ENCODE measurements at places on chromosomes 12 and 14. TPM values are rescaled to one million over a fixed set of nuclear protein-coding genes. Genes with fewer than 3 reads are reported as not detected.

P2RX2 gene
- total RNA-seq: not detected

EPS8 gene
- 132 TPM for total RNA-seq

EMC9 gene
- total RNA-seq: 20.1 TPM

RPS6KA5 gene
- 1.5 TPM for total RNA-seq

GPD1 gene
- total RNA-seq: not detected

SELPLG gene
- total RNA-seq: 0.93 TPM

DPY19L2 gene
- total RNA-seq: 9.3 TPM

POLE2 gene
- total RNA-seq: 28.6 TPM

EEF1AKMT3 gene
- 5.7 TPM for total RNA-seq

BICDL1 gene
- total RNA-seq: 1.8 TPM

NID2 gene
- 1.0 TPM for total RNA-seq

SCNN1A gene
- total RNA-seq: under 0.01 TPM

TSHR gene
- total RNA-seq: not detected

FOXG1 gene
- not detected for total RNA-seq

BCDIN3D gene
- 4.9 TPM for total RNA-seq

RAD51AP1 gene
- 13.8 TPM for total RNA-seq

NCAPD2 gene
- 66.6 TPM for total RNA-seq

TAS2R7 gene
- not detected for total RNA-seq

GUCY2C gene
- total RNA-seq: not detected

JPH4 gene
- total RNA-seq: not detected

SERPINA12 gene
- total RNA-seq: not detected

SALL2 gene
- 4.7 TPM for total RNA-seq

NKX2-1 gene
- not detected for total RNA-seq

TTC5 gene
- total RNA-seq: 19.3 TPM

GALNT8 gene
- not detected for total RNA-seq

OR2AP1 gene
- total RNA-seq: not detected

PIWIL1 gene
- not detected for total RNA-seq

PACS2 gene
- total RNA-seq: 45.4 TPM

FAM222A gene
- total RNA-seq: 3.2 TPM

TMEM117 gene
- 33.4 TPM for total RNA-seq

RSRC2 gene
- total RNA-seq: 45.2 TPM

PLEKHH1 gene
- total RNA-seq: 57.4 TPM

GLIPR1L2 gene
- total RNA-seq: 0.36 TPM
